Vagina (tissue), 2 donors: ENCODE measurements at places on chromosomes 5 and 9.

GRCh38 chr9:137837345-137838278, 40.0 kb upstream of the CACNA1B start:
- H3K27ac ChIP-seq = no peak overlapping the region
- no peak for DNase-seq
- H3K4me3 ChIP-seq = no peak overlapping the region
- no peaks in the 10 kb centered on the region for H3K27me3 ChIP-seq

DNA sequence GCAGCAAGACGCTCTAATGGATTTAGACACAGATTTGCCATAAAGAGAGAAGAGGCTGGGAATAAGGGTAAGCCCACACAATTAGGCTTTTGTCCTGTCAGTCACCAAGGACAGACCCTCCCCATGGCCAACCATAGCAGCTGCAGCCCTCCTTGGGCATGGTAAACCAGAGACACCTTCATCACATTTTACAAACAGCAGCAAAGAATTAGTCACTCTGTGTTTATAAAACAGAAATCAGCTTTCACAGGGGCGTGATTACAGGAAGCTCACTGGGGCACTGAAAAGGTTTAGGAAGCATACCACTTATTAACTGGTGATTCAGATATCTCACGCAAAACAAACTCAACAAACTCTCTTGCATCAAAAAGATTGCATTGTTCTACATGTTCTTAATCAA, 37.3 kb upstream of the ZNF622 start:
- peaks cover 5% of the 10 kb centered on the region for H3K4me1 ChIP-seq
- no peak overlapping the region for H3K4me3 ChIP-seq
- H3K27ac ChIP-seq = no peak overlapping the region
- no peak for DNase-seq
- no peaks in the 10 kb centered on the region for H3K27me3 ChIP-seq
- H3K36me3 ChIP-seq = no peaks in the 10 kb centered on the region

DNA sequence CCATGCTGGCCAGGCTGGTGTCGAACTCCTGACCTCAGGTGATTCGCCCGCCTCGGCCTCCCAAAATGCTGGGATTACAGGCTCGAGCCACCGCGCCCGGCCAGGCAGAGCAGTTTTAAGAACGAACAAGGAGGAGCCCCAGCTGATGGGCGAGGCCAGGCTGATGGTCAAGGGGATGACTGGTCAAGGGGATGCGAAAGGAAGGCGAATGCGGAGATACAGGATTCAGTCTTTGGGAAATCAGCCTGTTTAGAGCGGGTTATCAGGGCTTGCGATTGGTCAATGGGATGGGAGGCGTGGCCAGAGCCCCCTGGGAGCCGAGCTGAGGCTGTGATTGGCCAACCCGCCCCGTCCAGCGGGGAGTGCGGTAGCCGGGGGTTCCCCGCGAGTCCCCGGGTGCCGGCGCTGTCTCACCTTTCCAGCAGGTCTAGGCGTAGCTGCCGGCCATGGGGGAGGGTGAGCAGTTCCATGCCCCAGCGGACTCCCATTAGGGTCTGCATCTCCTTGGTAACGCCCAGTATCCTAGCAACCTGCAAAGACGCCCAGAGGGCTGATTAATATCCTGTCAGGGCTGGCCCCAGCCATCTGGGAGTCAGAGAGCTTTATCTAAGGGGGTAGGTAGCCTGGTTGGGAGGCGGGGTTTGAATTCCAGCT, 7.5 kb upstream of the TOR2A start:
- peak overlapping the region; percentile 27 for H3K4me3 ChIP-seq
- no peaks in the 10 kb centered on the region for H3K27me3 ChIP-seq
- no peak for DNase-seq
- peak overlapping the region; percentile 88 for H3K27ac ChIP-seq
- H3K4me1 ChIP-seq = peaks cover 23% of the 10 kb centered on the region

GRCh38 chr9:135363596-135363995, 116.0 kb upstream of the PPP1R26 start:
- DNase-seq = no peak
- no peaks in the 10 kb centered on the region for H3K27me3 ChIP-seq
- H3K4me3 ChIP-seq = no peak overlapping the region
- no peak overlapping the region for H3K27ac ChIP-seq
- no peaks in the 10 kb centered on the region for H3K36me3 ChIP-seq

- no peaks in the 10 kb centered on the region for H3K36me3 ChIP-seq
- no peak for DNase-seq
- H3K4me1 ChIP-seq = peaks cover 66% of the 10 kb centered on the region
- H3K27me3 ChIP-seq = no peaks in the 10 kb centered on the region
These were observed 1.6 kb downstream of the FBXW11 start for GRCh38 chr5:172004824-172005237.

- H3K27ac ChIP-seq = no peak overlapping the region
- H3K36me3 ChIP-seq = no peaks in the 10 kb centered on the region
- H3K27me3 ChIP-seq = no peaks in the 10 kb centered on the region
These were observed 46.5 kb upstream of the FAT2 start for GRCh38 chr5:151637676-151638075.

DNA sequence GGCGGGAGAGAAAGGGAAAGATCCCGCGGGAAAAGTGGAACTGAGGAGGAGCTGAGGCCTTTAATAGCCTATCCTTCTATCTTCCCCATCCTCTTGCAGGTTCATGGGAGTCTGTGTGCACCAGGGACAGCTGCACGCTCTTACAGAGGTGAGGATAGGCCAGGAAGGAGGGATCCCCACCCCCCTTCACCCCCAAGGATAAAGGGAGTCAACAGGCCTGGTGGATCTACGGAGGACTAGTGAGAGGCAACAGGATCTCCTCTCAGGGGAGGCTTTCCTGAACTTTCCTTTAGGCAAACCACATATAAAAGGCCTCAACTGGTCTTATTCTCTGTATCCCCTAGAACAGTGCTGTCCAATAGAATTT, 1.1 kb downstream of the TESK1 start:
- H3K27ac ChIP-seq = peak overlapping the region; percentile 95
- peak overlapping the region; percentile 64 for H3K4me3 ChIP-seq

DNA sequence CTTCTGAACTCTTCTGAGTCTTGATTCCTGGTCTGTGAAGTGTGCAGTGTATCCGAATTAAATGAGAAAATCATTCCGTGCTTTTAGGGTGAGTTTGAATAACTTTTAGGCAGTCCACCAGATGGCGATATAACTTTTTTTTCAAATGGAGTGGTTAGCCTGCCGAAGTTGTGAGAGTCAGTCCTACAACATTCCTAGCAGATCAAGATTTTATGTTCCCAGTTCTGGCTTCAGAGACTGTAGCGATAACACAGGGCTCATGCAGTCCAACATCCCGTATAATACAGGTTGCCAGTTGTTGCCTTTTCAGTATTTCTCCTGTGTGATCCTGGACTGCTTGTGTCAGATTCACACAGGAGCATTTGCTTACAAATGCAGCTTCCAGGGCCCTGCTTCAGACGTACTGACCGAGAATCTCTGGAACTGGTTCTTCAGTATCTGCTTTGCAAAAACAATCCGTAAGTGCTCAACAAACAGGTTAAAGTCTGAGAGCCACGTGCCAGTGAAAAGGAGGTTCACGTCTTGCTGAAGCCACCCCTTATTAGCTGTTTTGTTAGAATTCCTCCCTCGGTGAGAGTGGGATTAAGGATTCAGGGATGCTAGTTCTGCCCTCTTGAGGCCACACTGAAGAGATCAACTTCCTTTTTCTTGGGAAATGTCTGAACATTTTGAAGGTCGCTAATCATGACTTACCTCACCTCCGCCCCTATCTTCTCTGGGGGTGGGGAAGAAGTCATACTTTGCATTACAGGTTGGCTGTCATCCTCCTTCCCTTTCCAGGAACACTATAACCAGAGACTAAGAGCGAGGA, 22.8 kb downstream of the SMIM3 start:
- no peaks in the 10 kb centered on the region for H3K27me3 ChIP-seq
- H3K4me3 ChIP-seq = peak overlapping the region; percentile 33
- no peaks in the 10 kb centered on the region for H3K4me1 ChIP-seq
- H3K36me3 ChIP-seq = no peaks in the 10 kb centered on the region
- H3K27ac ChIP-seq = peak overlapping the region; percentile 53
- no peak for DNase-seq

DNA sequence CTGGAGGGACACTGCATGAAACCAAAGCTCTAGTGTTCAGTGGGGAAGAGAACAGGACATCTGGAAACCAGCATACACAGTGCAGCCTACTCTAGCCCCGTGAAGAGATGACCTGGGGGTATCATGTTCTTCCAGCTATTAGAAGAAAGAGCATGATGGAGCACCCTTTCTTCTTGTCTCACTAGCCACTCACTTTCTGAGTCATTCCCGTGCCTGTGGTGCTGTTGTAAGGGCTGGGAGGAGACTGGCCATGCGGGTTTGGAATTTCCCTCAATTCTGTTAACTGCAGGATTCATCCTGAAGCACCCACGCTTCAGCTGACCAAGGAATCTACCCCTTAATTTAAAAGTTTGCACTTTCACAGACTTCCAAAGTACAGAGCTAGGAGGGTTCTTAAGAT, 137.0 kb downstream of the COL23A1 start:
- H3K4me1 ChIP-seq = no peaks in the 10 kb centered on the region
- no peak overlapping the region for H3K4me3 ChIP-seq
- no peaks in the 10 kb centered on the region for H3K27me3 ChIP-seq

- H3K27me3 ChIP-seq = no peaks in the 10 kb centered on the region
- H3K4me3 ChIP-seq = no peak overlapping the region
- no peak overlapping the region for H3K27ac ChIP-seq
- H3K4me1 ChIP-seq = no peaks in the 10 kb centered on the region
- H3K36me3 ChIP-seq = no peaks in the 10 kb centered on the region
These were observed 121.1 kb downstream of the CYLC2 start for GRCh38 chr9:103116246-103116645.

GRCh38 chr5:3198074-3198449, 397.6 kb upstream of the IRX1 start:
- H3K36me3 ChIP-seq = no peaks in the 10 kb centered on the region
- no peaks in the 10 kb centered on the region for H3K27me3 ChIP-seq

GRCh38 chr5:317086-317811, 4.3 kb upstream of the AHRR start:
- H3K27me3 ChIP-seq = no peaks in the 10 kb centered on the region
- peaks cover 16% of the 10 kb centered on the region for H3K4me1 ChIP-seq
- no peak for DNase-seq
- H3K4me3 ChIP-seq = no peak overlapping the region
- peaks cover 14% of the 10 kb centered on the region for H3K36me3 ChIP-seq
- no peak overlapping the region for H3K27ac ChIP-seq

DNA sequence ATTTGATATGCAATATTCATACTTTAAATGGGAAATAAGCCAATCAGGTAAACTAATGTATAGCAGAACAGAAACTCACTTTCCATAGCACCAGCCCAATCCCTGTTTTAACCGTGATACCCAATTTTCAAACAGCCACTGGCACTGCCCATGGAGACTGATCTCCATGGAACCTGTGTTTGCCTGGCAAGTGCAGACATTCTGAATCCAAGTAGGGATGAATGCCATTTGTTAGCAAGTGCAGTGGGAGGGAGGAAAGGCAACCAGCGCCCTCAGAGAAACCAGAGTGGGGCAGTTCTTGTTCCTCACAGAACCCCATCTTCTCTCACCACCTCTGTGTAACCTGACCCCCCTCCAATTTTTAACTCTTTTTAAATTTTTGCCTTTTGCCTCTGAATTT, 229.1 kb downstream of the CTNND2 start:
- H3K4me1 ChIP-seq = no peaks in the 10 kb centered on the region
- no peaks in the 10 kb centered on the region for H3K36me3 ChIP-seq
- no peak overlapping the region for H3K4me3 ChIP-seq
- DNase-seq = no peak
- H3K27ac ChIP-seq = no peak overlapping the region

DNA sequence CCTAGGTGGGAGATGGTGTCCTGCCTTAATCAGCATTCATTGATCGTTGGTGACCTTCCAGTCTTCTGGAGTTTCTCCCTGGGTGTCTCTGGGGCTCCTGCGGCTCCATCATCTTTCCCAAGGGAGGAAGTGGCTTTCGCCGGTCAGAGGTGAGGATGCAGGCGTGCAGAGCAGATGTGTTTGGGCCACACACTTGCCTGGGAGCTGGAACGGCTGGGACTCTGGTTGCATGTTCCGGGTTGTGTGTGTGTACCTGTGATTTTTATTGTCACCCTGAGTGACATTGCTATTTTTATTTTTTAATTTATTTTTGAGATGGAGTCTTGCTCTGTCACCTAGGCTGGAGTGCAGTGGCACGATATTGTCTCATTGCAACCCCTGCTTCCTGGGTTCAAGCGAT, 9.6 kb downstream of the HMCN2 start:
- no peak for DNase-seq
- no peak overlapping the region for H3K4me3 ChIP-seq
- peaks cover 10% of the 10 kb centered on the region for H3K4me1 ChIP-seq
- H3K36me3 ChIP-seq = no peaks in the 10 kb centered on the region

- H3K4me3 ChIP-seq = no peak overlapping the region
- no peaks in the 10 kb centered on the region for H3K36me3 ChIP-seq
- DNase-seq = no peak
- no peaks in the 10 kb centered on the region for H3K27me3 ChIP-seq
These were observed 241.8 kb downstream of the GAS1 start for GRCh38 chr9:86705490-86705889.

- peaks cover 88% of the 10 kb centered on the region for H3K36me3 ChIP-seq
- H3K4me3 ChIP-seq = no peak overlapping the region
- no peak for DNase-seq
- H3K4me1 ChIP-seq = peaks cover 10% of the 10 kb centered on the region
- H3K27me3 ChIP-seq = no peaks in the 10 kb centered on the region
These were observed 31.3 kb upstream of the SEC16A start for GRCh38 chr9:136514022-136514714.

DNA sequence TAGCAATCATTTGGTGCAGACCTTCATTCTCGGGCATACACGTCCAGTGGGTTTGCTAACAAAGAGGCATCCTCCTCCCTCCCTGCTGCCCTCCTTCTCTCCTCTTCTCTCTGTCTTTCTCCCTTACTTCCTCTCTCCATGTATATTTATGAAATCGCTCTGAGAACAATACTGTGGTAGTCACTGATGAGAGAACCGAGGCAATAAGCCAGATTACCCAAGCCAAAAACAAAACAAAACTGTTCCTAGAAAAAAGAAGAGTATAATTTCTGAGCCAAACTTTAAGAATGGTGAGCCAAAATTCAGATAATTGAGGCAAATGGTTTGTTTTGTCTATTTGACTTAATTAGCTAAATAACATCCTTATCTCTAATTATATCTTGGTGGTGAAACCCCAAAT, 15.8 kb upstream of the HMHB1 start:
- no peaks in the 10 kb centered on the region for H3K27me3 ChIP-seq
- no peak overlapping the region for H3K27ac ChIP-seq
- no peaks in the 10 kb centered on the region for H3K36me3 ChIP-seq
- no peaks in the 10 kb centered on the region for H3K4me1 ChIP-seq
- no peak for DNase-seq

DNA sequence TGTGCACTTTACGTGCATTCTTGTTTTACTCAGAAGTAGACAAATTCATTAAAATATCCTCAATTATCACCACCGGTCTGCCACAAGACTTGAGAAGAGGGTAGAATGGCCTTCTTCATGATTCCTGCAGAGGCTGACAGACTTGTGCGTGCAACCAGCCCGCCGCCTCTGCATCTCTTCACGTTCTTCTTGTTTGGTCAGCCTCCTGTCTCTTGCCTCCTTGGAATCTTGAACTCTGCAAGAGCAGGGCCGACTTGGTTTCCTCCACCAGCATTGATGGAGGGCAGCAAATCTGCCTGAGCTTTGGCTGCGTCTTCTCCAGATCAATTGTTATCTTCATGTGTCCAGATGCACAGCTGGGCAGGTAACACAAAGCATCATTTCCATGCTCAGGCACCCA, 20.2 kb downstream of the UBE2QL1 start:
- no peak overlapping the region for H3K4me3 ChIP-seq
- no peaks in the 10 kb centered on the region for H3K4me1 ChIP-seq
- no peak for DNase-seq
